ENCODE measurements at places on chromosomes 13 and 19.
A peak's percentile ranks its signal among the peaks of the same experiment; 100 is the strongest.

DNA sequence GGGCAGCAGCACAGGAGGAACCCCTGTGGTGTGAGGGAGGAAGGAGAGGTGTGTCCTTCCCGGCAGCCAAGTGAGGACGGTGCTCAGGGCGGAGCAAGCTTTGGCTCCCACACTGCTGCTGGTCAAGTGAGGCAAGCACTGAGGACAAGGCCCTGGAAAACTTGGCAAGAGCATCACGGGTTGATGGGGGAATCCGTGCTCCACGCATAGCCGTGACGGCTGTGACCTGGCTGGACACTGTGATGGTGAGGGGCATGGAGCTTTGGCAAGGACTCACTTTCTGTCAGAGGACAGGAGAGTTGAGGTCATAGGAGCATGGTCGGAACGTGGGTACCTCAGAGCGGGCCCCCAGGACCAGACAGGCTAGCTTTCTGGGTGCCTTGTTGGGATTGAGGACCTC is 29.0 kb upstream of the SLC15A1 start:
- no peak for DNase-seq

DNA sequence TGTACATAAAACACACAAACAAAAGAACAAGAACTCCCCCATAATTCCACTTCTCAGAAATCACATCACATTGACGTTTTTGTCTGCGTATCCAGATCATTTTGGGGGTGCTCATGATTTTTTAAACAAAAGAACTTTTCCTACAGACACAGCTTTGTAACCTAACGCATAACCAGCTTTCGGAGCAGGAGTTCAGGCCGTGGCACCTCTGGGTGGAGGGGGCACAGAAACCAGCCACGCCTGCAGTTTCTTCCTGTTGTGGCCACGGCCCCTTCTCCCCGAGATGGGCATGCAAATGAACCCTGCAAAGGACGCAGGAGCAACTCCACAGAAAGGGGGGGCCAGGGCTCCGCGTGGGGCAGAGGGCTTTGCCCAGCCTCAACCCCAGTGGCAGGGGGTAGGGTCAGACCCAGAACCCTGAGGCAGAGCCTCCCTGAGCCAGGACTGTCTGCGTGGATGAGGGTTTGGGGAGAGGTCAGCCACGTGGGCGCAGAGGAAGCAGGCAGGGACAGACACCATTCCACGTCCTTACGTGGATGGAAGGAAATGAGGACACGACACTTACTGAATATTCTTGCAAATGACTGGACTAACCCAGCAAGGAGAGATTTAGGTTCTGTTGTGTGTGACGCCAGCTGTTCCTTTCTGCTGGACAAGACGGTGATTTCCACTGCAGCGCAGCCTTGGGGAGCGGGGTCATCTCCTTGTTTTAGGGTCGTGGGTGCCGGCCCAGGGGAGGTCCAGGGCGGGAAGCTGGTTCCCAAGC is 64.4 kb downstream of the RASA3 start:
- DNase-seq, result no peak

DNA sequence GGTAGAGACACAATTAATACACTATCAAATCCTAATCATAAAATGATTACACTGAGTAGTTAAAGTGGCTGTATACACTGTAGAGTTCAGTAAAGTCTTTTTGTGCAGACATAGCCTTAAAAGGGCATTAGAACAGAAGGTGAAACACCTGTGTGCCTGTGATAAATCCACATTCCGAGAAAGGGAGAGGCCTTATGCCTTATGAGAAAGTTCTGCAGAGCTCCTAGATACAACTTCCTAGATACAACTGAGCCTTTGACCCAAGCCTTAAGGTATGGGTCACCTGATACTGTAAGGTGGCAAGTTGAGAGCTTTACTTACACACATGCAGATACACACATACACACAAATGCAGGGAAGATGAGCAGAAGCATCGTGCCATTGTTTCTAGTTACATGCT is 6.3 kb downstream of the SERP2 start:
- no peak for DNase-seq

DNA sequence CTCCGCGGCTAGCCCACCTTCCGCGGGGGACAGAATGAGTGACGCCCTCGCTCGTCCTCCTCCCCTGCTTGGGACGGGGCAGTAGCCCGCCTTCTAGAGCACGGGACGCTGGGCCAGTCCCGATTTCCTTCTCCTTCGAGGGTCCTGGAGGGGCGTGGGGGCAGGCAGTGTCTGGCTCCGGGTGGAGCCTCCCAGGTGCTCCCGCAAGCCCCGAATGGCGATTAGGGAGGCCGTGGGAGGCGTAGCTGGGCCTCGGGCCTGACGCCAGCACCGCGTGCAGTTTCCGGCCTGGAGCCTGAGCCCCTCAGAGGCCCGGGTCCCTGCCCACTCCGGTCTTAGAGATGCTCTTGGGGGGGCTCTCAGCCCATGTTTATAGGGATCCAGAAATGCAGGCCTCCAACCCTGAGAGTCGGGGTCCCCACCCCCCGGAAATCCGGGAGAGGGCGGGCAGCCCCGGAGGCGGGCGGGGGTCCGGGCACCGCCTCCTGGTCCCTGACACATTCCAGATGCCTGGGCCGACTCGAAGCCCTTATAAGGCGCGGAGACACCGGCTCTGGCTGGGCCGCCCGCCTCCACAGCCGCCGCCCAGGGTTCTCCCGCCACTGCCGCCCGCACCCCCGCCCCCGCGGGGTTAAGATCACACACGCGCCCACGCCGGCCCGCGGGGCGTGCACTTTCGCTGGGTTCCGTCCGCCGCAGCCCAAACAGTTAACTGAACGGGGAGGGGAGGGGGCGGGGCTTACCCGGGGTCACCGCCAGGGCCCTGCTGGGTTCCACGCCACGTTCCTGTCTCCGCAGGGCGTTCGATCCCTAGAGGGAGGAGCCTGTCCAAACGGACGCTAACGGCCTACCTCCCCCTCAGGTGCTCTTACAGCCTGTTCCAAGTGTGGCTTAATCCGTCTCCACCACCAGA is 1.5 kb downstream of the MYADM start:
- DNase-seq, result peak; percentile 85

DNA sequence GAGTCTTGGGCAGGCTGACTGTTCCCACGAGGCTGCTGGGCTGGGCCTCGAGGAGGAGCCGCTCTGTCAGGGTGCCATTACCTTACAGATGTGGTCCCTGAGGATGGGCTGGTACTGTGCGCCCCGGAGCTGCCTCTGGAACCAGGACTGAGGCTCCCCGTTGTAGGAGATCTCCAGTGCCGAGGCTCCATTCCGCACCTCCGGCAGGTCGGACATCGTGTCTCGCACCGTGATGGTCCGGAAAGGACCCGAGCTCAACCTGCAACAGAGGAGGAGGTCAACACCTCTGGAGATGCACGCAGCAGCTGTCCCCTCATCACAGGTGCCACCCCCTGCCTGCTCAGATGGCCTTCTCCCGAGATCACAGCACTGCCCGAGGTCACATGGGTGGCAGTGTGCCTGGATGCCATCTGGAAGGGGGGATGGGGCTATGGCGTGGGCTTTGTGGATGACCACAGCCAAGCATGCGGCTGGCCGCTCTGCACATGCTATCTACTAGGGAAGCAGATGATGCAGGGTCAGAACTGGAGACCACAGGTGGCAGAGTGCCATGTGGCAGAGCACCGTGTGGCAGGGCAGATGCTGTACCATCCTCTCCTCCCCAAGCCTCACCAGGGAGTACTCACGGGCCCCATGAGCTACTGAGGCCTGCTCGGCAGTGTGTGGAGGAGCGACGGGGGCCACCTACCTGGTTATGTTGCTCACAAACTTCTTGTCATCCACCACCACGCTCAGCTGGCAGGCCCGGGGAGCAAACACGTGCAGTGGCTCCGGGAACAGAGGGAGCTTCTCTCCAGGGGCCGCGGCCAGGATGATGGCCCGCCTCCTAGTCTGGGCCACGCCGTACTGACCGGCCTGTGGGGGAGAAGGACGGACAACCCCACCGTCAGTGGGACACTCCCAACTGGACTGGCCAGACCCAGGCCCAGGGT is 18.3 kb upstream of the EIF3G start:
- no peak for DNase-seq

- no peak for DNase-seq
These were observed 131.8 kb upstream of the PEG3 start for GRCh38 chr19:56972291-56972841.

DNA sequence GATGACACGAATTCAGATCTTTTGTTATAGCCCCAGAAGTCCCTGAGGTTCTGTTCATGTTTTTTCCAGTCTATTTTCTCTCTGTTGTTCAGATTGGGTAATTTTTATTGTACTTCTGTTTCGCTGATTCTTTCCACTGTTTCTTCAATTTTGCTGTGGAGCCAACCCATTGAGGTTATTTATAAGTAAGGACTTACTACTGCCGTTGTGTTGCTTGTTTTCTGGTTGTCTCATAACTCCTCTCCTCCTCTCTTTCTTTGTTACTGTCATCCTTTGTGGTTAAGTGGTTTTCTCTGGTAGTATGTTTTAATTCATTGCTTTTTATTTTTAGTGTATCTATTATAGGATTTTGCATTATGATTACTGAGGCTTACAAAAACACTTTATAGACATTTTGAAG is 48.7 kb upstream of the GAS6 start:
- no peak for DNase-seq

- no peak for DNase-seq
These were observed 1842.3 kb downstream of the PCDH9 start for GRCh38 chr13:65387743-65388347.

DNA sequence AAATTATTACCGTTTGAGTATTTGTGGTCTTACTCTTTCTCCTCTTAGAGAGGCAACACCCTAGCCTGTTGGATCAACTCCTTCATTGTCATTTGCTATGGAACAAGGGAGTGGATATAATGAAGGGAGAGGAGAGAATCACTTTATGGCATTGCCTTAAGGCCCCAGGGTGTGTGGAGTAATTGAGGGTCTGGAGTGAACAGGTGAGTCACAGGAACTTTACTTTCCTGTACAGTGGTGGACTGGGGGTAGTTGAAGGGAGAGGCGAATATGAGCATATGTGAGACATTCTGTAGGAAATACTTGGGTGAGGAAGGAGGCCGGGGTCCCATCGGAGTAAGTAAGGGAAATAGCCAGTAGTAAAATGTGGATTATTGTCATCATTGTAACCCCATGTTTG is 17.0 kb downstream of the DGKH start:
- no peak for DNase-seq

GRCh38 chr13:39816936-39817335 is 161.5 kb downstream of the COG6 start:
- DNase-seq, result no peak

- peak; percentile 1 for DNase-seq
These were observed 21.7 kb upstream of the ZNF429 start for GRCh38 chr19:21483589-21484170.

- no peak for DNase-seq
These were observed 10.9 kb downstream of the PEG3 start for GRCh38 chr19:56829596-56829995.

DNA sequence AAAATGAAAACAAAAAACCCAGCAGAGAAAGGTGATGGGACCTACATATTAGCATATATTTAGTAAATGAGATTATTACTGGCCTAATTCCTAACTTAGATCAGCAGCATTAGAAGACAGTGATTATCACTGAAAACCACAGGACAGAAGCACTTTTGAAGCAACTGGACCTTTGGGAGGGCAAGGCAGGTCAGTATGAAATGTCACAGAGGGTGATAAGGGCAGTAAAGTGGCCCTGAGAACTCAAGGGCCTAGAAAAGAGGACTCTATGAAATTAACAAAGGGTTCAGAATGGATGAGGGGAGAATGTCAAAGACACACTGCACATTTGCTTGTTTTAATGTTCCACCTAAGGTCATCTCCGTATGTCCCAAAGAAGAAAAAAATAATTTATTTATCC is 148.7 kb downstream of the VWA8 start:
- DNase-seq, result no peak

GRCh38 chr19:46036744-46037128 is 4.1 kb downstream of the IGFL4 start:
- DNase-seq, result no peak

DNA sequence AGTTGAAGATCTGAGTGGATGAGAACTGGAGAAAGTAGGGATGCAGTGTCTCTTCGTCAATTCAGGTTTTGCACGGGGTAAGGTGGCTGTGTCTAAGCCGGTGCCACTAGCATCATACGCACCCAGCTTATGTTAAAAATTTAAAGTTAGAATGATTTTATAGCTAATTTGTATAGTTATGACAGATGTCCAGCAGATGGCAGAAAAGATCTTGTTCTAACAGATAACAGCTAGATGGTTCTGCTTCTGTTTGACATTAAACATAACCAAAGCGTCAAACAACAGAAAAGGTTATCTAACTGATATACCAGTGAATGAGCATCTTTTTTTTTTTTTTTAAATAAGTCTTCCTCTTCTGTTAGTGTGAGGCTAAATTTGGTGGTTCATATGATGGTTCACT is 18.8 kb upstream of the EDDM13 start:
- peak; percentile 71 for DNase-seq

DNA sequence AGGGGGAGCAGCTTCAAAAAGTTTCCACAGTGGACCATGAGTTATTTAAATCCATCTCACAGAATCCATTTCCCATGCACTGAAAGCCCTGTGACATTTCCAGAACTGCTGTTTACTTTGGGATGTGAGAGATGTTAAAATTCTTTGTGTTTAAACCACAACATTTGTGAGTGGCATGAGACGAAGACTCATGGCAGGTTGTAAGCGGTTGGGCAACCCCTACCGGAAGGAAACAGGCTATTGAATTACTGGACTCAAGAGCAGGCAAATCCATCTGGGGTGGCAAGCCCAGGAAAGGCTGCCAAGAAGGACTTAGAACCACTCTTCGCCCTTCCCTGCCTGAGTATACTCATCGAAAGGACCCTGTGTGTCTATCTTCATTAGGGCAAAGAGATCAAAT is 22.3 kb upstream of the CLDN10 start:
- peak; percentile 71 for DNase-seq
